ENCODE measurements at places on chromosomes 3 and 15.

- H3K27me3 ChIP-seq = no peaks in the 10 kb centered on the region
- no peak for DNase-seq
- H3K4me1 ChIP-seq = no peaks in the 10 kb centered on the region
- H3K4me3 ChIP-seq = no peak overlapping the region
Measured at GRCh38 chr3:133077688-133078087, 39.5 kb downstream of the TMEM108 start.

GRCh38 chr3:126212620-126213378, 32.4 kb upstream of the ALDH1L1 start:
- H3K4me1 ChIP-seq = peaks cover 8% of the 10 kb centered on the region
- DNase-seq = no peak
- no peak overlapping the region for H3K27ac ChIP-seq
- peaks cover 75% of the 10 kb centered on the region for H3K27me3 ChIP-seq

DNA sequence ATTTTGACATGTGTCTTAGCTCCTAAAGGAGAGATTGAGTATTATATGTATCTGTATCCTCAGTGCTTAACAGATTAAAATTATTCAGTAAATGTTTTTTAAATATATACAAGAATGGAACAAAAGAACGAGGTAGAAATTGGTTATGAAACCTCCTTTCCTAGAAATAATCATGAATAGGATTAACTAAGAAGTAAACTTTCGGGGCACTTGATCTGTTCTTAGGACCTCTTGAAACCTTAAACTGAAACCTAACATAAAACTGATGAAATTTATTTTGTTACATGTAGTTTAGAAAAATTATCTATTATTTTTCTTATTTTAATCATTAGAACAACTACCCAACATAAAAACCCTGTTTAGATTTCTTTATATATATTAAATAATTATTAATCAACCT, 311.5 kb downstream of the THSD4 start:
- no peak overlapping the region for H3K4me3 ChIP-seq
- H3K4me1 ChIP-seq = no peaks in the 10 kb centered on the region
- no peaks in the 10 kb centered on the region for H3K36me3 ChIP-seq

DNA sequence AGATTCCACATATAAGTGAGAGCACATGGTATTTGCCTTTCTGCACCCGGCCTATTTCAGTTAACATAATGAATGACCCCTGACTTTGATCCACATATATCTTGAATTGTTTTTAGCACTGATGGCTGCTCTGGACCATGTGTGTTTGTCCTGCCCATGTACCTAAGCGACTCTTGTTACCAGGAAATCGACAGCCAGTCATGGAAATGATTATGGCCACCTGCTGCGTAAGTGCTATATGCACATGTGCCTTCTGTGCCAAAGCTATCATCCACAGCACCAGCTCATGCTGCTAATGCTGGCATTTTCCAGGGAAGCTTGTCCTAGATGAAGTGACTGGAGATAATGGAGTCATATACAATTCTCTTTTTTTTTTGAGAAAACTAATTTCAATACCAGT, 103.7 kb downstream of the PEX5L start:
- H3K27ac ChIP-seq = no peak overlapping the region
- no peaks in the 10 kb centered on the region for H3K36me3 ChIP-seq
- H3K27me3 ChIP-seq = no peaks in the 10 kb centered on the region
- H3K4me1 ChIP-seq = no peaks in the 10 kb centered on the region
- H3K4me3 ChIP-seq = no peak overlapping the region

GRCh38 chr15:92682741-92683510, 27.4 kb upstream of the FAM174B start:
- DNase-seq = no peak
- H3K4me3 ChIP-seq = no peak overlapping the region
- H3K27me3 ChIP-seq = no peaks in the 10 kb centered on the region
- H3K36me3 ChIP-seq = no peaks in the 10 kb centered on the region
- no peak overlapping the region for H3K27ac ChIP-seq

GRCh38 chr15:28786521-28786920, 61.9 kb downstream of the GOLGA6L7 start:
- no peak for DNase-seq
- no peaks in the 10 kb centered on the region for H3K36me3 ChIP-seq
- no peak overlapping the region for H3K27ac ChIP-seq

DNA sequence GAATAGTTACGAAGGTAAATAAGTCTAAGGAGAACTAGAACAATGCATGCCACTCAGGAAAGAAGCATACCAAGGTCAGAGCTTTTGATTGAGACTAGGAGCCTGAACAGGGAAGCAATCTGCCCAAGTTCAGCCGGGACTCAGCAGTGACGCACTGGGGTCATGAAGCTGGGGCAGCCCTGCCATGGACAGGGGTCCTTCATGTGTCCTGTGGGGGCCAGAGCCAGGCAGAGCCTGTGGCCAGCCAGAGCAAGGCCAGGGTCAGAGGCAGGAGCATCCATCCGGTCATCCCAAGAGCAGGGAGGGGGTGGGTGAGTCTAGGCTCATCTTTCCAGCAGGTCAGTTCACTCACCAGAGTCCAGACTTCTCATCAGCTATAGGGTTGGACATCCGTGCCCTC, 47.9 kb downstream of the FGD5 start:
- no peak for DNase-seq
- no peaks in the 10 kb centered on the region for H3K36me3 ChIP-seq
- H3K4me3 ChIP-seq = no peak overlapping the region
- no peaks in the 10 kb centered on the region for H3K4me1 ChIP-seq
